ENCODE measurements at places on chromosomes 2 and 18.

DNA sequence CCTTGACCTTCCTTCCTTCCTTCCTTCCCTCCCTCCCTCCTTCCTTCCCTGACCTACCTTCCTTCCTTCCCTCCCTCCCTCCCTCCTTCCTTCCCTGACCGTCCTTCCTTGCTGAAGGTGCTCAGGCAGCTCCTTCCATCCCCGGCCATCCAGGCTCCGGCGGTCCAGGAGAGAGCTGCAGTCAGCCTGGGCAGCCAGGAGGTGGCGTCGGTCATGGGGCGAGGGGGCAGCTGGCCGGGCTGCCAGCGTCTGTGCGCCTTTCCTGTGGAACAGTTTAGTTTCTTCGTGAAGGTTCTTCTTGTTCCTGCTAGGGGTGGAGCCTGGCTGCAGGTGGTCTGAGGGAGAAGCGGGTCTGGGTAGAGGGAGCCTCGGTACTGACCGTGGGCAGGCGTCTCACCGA lies 15.7 kb downstream of the GPR35 start:
- no peak for DNase-seq

DNA sequence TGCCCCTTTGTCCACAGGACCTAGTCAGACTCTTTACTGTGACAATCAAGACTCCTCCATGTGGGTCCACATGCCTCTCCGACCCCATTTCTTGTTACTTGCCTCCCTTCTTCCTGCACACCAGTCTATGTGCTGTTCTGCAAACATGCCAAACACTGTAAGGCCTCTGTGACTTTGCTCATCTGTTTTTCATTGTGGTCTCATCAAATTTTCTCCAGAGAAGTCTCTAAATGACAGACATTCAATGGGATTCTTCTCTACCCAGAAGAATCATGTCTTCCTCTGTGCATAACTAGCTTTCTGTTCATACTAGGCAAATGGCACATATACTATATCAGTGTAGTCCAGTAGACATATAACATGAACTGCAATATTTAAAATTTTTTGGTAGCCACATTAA lies 43.0 kb upstream of the KCNE4 start:
- no peak for DNase-seq

GRCh38 chr18:57976230-57976773 lies 67.7 kb upstream of the NEDD4L start:
- no peak for DNase-seq

DNA sequence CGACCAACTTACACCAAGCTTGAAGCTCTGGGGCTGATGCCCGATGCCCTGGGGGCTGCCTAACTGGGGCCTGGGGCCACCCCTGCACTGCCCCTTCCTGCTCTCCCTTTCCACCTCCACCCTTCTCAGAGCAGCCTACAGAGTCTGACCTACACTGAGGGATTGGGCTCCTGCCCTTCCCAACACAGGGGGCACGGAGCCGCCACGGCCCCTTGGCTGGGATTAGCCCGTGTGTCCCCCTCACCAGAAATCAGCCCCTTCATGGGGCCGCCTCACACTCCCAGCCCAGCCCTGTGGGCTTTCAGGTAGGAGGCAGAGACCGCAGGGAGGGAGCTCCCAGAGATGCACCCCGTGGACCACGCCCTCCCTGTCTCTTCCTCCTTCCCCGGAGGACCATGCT lies 198.0 kb downstream of the EIPR1 start:
- DNase-seq: no peak

DNA sequence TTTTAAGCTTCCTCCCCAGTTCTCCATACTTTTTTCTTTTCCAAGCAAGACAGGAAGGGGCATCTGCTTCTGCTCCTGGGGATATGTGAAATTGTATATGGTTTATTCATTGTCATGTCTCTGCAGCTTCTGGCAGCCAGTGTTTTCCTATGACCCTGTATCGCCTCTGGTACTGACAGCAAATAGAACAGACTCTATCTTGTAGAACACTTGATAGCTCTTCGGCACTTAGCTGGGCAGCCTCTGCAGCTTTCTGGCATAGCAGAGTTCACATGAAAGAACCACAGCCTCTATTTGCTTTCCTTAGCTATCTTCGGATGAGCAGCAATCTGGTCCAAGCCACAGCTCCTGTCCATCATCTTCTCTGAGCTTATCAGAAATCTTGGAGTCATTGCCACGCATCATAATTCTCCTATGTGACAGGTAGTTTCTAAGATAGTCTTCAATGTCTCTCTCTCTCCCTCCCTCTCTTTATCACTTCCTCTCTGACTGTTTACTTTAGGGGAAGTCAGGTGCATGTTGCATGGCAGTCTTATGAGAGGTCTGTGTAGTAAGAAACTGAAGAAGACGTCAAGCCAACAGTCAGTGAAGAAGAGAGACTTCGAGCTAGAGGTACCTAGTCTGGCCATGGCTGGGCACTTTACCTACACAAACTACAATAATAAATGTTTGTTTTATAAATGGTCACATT lies 627.7 kb upstream of the CDH2 start:
- no peak for DNase-seq

GRCh38 chr2:69054431-69054830 lies 41.5 kb downstream of the ANTXR1 start:
- no peak for DNase-seq

GRCh38 chr2:238696786-238697185 lies 151.1 kb upstream of the TWIST2 start:
- DNase-seq: no peak

GRCh38 chr2:18900691-18901141 lies 311.3 kb upstream of the NT5C1B start:
- no peak for DNase-seq

DNA sequence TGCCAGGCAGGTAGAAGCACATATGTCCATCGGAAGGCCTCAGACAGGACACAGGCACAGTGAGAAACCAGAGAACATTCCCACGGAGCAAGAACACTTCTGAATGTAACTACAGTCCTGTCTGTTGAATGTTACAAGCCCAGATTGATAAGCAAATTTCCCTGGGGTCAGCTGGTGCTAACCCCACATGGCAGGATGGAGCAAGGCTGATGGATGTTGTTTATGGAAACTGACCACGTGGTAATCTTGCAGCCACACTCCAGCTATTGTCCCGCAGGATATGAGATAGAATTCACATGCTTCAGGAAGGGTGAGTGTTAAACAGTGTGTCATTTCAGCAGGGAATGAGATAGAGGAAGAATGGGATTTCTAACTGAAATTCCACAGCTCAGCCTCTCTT lies 138.8 kb upstream of the COPS8 start:
- DNase-seq: no peak

GRCh38 chr2:166388481-166389070 lies 12.8 kb upstream of the SCN9A start:
- DNase-seq: no peak

- DNase-seq: no peak
These were observed 344.9 kb downstream of the TSN start for GRCh38 chr2:122100346-122100745.

GRCh38 chr18:46301081-46301480 lies 196.9 kb downstream of the HAUS1 start:
- no peak for DNase-seq

DNA sequence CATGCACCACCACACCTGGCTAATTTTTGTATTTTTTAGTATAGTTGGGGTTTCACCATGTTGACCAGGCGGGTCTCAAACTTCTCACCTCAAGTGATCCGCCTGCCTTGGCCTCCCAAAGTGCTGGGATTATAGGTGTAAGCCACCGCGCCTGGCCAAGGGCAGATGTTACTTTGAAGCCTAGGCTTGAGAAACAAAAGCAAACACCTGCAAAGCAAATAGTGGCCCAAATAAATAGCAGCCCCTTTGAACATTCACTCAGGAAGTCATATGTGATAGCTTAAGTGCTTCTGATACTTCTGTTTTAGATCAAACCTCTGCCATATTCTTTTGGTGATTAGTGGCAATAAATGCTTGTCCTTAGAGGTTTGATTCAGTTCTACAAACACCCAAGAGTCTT lies 404.5 kb upstream of the SMIM21 start:
- no peak for DNase-seq

- no peak for DNase-seq
These were observed 108.8 kb downstream of the ZNF236 start for GRCh38 chr18:76931171-76931570.

- no peak for DNase-seq
These were observed 28.8 kb downstream of the SH3BP4 start for GRCh38 chr2:234980451-234981187.

DNA sequence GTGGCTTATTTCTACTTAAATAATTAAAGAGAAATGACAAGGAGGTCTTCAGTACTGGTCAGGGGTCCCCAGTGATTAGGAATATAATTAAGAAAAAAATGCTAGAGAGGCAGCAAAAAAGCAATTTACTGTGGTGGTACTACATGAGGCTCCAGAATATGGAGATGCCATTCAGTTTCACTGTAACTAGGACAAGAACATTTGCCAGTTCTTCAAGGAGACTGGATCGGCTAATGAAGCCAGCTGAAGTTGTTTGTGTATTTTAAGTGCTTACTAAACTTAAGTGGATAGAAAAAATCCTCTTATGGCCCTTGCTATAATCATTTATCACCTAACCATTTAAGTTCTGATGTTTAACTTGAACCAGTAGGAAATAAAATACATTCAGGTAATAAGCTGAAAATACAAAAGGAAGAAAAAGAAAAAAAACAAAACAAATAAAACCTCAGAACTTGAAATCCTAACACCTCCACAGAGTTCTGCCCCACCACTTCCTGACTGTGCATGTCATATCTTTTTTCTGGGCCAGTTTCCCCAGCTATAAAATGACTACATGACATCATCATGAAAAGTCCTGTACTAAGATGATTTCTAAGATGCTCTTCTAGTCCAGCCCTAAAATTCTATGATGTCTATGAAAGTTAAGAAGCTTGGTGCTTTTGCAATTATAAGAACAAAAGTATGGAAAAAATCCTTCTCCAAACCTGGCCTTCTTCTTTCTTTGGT lies 98.0 kb downstream of the TRABD2A start:
- DNase-seq: no peak

GRCh38 chr2:236777408-236777807 lies 207.8 kb downstream of the ACKR3 start:
- no peak for DNase-seq

DNA sequence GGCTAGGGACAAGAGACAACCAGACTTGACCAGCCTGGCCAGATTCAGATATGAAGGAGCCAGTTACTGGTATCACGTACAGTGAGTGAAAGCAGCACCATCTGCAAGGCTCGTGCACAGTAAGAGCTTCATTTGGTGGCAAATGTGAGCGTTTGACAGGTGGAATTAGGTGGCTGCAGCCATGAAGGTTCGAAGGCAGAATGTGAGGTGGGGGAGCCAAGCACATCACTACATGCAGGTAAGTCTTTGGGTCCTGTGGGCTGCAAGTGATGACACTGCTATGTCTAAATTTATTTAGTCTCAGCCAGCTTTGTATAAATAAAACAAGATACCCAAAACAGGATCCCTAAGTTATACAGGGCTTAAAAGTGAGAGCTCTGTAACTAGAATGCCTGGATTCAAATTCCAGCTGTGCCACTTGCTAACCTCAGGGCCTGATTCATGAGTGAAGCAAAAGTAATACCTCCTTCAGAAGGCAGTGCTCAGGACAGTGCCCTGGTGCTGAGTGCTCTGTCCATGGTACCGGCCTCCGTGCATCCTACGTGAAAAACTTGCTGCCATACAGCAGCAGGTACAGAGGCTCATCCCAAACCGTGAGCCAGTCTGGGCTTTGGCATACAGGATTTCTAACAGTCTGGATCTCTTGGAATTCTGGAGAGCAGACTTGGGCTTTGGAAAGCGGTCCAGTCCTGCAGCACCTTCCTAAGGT lies 18.6 kb downstream of the DDX18 start:
- DNase-seq: no peak

DNA sequence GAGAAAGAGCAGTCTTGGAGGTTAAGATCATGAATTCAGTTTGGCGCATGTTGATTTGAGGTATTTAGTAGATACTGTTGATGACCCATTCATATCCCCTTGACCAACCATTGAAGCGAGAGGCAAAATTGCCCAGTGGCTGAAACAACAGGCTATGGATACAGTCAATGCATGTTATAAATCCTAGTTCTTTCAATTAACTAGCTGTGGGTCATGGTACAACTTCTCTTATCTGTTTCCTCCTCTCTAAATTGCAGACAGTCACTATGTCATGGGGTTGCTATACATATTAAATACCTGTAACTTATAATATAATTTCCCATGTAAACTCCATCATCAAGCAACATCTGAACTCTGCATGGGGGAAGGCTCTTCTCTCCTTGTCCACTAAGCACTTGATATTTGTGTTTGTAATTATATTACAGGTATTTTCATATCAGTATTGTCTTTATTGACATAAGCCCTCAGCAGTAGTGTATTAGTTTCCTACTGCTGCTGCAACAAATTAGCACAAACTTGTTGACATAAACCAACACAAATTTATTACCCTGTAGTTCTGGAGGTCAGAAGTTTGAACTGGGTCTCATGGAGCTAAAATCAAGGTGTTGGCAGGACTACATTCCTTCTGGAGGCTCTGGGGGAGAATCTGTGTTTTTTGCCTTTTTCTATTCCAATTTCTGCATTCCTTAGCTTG lies 61.7 kb upstream of the ACTR3 start:
- no peak for DNase-seq

DNA sequence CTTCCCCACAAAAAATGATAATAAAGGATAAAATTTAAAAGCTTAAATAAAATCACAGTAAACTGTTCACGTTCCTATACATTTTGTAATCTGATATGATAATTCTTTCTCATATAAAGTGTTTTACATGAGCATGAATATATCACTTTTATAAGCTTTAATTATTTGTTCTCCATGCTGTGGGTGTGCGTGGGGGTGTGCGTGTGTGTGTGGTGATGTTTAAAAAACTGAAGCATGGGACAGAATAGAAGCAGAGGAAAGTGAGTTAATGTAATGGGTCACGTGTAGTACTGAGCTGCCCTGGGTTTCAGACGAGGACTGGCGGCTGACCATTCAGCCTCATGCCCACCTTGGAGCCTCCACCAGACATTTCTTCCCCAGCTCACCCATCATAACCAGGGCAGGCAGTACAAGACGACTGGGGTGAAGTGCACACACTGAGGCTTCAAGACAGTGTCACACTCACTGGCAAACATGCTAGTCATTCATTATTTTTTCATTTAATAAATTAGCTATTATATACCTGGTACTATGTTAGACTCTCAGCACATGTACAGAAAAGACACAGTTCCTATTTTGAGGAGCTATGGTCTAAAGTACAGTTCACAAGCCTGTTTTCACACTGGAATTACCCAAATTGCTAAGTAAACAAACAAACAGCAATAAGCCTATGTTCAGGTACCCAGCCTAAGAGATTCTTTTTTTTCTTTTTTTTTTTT lies 97.2 kb upstream of the LPIN2 start:
- no peak for DNase-seq

GRCh38 chr2:88489181-88489580 lies 36.7 kb upstream of the FOXI3 start:
- DNase-seq: no peak

DNA sequence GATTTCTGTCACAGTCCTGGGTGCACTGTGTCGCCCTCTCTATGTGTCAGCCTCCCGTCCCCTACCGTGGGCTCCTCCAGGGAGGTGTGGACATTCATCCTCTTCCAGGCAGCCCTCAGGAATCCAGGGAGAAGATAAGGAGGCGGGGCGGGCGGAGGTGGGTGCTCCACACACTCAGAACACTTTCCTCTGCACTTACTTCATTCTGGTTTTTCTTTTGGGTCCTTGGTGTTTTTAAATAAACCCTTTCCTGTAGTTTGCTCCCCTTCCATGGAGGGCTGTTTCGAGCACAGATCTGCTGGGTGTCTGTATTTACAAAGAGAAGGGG lies 183.9 kb downstream of the FAM210A start:
- DNase-seq: no peak

GRCh38 chr18:37611614-37612279 lies 46.1 kb upstream of the CELF4 start:
- no peak for DNase-seq

All from putamen (tissue), 1 donor.